ENCODE measurements at places on chromosomes 7 and 10. TPM values are rescaled to one million over a fixed set of nuclear protein-coding genes. Genes with fewer than 3 reads are reported as not detected.

DNA sequence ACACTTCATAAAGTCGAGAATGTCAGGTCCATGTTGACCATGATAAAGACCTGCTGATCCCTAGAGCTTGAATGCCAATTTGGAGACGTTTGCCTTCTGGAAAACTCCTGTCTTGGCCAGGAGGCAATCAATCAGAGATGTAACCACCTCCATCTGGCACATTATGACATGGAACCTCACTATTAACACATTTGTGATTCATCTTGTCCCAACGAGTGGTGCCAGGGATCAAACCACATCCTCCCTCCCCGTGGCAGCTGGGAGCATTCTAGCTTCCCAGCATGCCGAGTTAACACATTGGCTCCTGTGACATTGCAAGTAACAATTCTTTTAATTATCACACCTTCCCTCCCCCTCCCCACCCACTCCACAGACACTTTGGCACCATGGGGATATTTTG lies 84.0 kb upstream of the PPP1R17 start:
- DNase-seq, result no peak

GRCh38 chr7:33485747-33486493 lies 356.6 kb downstream of the BBS9 start:
- DNase-seq, result no peak

DNA sequence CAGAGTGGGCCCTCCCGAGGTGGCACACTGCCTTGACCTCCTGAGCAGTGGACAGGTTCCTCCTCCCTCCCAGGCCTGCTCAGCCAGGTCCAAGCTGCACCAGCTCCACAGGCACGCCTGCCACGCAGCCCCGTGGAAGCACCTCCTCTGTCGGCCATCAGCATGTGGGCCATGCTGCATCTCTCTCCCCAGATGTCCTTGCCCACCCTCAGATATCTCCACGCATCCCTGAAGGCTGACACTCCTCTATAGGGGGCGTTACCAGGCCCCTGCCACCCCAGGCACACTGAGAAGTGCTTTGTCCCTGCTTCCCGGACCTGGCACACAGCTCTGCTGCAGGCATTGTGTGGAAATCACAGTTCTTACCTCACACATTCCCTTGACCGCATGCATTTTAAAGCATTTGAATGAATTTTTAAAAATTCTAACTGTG lies 598.5 kb downstream of the SDK1 start:
- no peak for DNase-seq

DNA sequence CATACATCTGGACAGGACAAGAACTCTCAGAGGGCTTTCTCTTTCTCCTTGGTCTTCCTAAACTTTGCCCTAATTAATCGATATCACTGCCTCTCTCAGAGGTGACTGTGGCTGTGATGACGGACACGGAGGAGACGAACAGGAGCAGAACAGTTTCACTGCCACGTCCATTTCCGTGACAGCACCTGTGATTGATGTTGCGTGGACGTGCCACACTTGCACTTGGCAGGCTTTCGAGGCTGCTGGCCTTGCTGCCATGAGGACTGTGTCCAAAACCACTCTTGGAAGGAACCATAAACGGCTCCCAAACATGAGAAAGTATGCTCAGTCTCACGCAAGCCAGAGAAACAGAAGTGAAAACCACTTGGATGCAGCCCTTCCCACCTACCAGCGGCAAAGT lies 308.1 kb downstream of the DNAJB6 start:
- DNase-seq, result no peak

GRCh38 chr7:2015251-2015871 lies 217.4 kb downstream of the MAD1L1 start:
- DNase-seq, result no peak

DNA sequence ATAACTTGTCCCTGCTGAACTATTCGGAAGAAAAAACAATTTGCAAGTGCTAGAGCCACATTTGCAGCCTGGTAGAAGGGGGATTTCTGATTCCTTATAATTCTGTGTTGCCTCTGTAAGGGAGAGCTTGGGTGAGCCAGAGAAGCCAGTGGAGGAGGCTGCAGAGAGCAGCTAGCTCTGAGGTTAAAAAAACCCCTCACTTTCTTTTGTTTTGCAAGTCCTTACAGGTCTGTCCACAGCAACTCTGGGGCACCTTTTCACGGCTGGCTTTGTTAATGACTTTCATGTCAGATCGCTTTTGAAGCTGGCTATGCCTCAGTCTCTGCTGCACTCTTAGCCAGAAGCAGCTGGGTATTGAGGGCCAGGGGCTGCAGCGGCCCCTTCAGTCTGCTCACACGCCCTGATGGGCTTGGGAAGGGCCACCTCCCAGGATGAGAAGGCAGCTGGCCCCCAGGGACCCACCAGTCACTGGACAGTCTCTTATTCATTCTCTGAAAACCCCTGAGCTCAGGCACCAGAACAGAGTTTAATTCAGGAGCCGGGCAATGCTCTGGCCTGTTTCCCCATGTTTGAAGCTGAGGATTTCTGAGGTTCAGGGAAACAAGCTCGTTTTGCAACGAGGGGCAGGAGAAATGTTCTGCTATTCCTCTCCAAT lies 30.9 kb downstream of the TRIM8 start:
- no peak for DNase-seq

DNA sequence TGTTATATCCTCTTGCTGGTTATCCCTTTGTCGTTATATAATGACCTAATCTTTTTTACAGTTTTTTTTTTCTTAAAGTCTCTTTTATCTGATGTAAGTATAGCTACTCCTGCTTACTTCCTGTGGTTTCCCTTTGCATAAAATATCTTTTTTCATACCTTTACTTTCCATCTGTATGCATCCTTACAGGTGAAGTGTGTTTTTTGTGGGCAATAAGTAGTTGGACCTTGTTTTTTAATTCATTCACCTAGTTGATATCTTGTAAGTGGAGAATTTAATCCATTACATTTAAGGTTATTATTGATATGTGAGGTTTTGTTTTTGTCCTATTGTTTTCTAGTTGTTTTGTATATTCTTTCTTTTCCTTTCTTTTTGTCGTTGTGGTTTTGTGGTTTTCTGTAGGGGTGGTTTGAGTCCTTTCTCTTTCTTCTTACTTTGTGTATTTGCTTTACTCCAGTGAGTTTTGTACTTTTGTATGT lies 168.6 kb downstream of the MLLT10 start:
- DNase-seq, result no peak

DNA sequence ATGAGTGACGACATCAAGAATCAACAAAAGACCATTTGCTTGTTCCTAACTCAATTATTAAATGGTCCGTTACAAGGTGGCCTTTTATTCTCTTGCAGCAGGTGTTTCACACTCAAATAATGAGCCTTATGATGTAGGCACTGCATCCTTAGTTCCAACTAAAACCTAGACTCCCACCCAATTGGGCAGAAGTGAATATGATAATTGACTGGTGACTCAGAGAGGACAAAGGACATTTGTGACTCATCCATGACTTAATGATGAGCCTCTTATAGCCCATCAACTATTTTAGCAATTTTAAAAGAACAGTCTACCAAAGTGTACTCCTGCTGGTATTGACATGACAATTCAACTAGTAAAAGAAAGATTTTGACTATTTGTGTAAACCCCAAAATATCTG lies 1027.8 kb upstream of the PHF14 start:
- DNase-seq, result no peak

GRCh38 chr10:93065675-93066543 lies 5.3 kb downstream of the CYP26C1 start:
- DNase-seq, result no peak

- DNase-seq, result no peak
These were observed 29.3 kb downstream of the PIK3AP1 start for GRCh38 chr10:96690755-96691730.

- DNase-seq, result no peak
These were observed 7.0 kb downstream of the NAPEPLD start for GRCh38 chr7:103141753-103142404.

GRCh38 chr7:111126987-111127386 lies 36.1 kb downstream of the LRRN3 start:
- no peak for DNase-seq

GRCh38 chr10:71651428-71651827 lies 68.2 kb downstream of the C10orf105 start:
- no peak for DNase-seq

DNA sequence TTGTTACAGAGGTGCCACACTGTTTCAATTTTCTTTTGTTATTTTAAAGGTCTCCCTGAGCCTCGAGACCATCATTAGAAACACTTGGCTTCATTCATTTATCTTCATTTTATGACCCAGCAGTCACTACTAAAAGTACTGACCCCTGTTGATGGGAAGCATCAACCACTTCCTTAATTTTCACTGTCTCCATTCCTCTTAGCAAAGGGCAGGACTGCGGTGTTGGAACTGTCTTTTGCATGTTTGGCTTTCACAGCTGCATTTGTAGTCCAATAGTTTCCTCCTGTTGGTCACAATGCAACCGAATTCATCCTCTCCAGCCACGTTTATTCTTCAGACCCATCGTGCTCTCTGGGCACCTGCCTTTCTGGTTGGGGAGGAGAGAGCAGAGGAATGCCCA lies 46.7 kb upstream of the PDZD8 start:
- DNase-seq, result no peak

DNA sequence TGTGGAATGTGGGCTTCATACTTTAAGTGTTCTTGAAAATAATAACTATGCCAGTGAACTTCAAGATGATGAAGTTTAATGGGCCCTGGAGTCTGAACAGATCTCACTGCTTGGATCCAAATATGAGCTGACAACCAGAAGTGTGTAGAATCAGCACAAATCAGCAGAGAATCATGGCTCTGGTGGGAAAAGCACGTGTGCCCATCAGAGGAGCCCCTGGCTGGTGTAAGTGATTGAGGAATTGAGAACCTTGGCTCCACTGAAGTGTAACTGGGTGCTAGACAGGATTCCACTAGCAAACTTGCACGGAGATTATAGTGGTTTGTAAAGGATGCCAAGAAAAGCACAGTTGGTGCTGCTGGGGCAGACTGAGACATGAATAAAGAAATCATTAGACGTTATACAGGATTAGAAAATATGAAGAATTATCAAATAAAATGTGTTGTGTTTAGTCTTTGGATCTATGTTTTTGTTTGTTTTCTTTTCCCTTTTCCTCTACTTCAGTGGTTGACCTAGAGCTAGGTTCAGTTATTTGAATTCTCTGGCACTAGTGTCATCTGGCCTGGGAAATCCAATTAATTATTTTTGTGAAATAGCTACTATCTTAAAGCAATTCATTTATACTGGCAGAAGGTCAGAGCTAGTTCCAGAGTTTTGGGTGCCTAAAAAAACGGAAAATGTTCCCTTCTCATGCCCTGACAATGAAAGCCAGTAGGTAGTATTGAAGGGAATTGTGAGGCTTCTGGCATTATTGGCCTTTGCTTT lies 175.7 kb upstream of the MEOX2 start:
- DNase-seq, result no peak

GRCh38 chr10:86692664-86693063 lies 24.4 kb downstream of the LDB3 start:
- no peak for DNase-seq

- no peak for DNase-seq
These were observed 86.8 kb downstream of the MPLKIP start for GRCh38 chr7:40047661-40048060.

DNA sequence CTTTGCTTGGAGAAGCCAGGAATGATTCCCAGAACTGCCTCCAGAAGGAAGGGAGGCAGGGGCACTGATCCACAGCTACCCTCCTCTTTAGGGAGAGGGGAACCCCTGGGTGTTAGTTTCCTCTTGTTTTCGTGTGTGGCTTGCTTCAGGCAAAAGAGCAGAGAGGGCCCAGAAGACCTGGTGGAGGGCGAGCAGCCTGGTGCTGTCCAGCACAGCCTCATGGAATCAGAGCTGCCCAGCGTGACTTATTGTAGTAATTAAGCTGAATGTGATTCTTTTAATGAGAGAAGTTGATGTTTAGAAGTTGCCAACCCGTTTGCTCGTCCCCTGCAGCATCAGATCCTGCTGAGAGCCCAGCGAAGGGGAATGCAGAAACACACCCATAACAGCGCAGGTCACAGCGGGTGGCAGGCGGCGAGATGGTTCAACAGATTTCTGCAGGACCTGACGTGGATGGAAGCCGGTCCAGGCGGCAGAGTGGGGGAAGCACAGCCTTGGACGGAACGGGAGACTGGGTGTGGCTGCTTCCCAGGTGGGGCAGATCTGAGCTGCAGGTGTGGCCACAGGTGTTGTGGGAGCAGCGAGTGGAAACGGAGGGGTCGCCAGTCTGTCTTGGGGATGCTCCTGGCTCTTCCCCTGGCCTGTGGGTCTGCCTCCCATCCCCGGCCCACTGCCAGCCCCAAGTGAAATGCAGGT lies 53.7 kb upstream of the SHH start:
- no peak for DNase-seq

GRCh38 chr7:82050792-82051191 lies 280.9 kb upstream of the HGF start:
- no peak for DNase-seq

- peak; percentile 70 for DNase-seq
These were observed at the start of gene ZNF316 for GRCh38 chr7:6636741-6637543. Gene ZNF316, plus strand, starts transcription at chr7:6637318. Its CDS starts 5,092 bp downstream, at chr7:6642410.

DNA sequence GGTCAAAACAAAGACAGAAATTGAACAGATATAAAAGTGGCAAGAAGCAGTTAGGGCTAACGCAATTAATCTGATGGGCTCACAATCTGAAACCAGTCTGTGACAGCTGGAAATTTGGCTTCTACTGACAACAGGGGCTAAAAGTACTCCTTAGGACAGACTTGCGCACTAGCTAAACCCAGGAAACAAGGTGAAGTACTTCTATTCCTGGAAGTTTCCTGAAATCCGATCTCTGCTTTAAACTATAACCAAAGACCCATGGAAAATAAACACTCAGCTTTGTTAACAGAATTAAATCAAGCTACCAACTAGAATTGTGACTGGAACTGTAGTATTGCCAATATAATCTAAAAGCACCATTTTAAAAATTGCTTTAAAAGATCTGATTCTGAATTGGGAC lies 520.2 kb upstream of the ZWINT start:
- DNase-seq, result no peak

- no peak for DNase-seq
These were observed 244.3 kb upstream of the PHYHIPL start for GRCh38 chr10:58932126-58932525.

- DNase-seq, result no peak
These were observed 1087.0 kb upstream of the LRRTM3 start for GRCh38 chr10:65838811-65839210.

DNA sequence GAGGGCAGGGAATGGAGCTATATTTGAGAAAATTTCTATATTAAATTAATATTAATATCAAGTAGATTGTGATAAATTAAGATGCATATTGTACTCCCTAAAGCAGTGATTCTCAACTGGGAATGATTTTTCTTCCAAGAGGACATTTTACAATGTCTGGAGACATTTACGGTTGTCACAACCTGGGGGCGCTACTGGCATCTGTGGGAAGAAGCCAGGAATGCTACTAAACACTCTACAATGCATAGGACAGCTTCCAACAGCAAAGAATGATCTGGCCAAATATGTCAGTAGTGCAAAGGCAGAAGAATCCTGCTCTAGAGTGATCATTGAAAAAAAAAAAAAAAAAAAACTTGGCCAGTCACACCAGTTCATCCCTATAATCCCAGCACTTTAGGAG lies 100.0 kb downstream of the LSM5 start:
- no peak for DNase-seq

The PSMA2 gene
- total RNA-seq, result 198 TPM

The SPDYE1 gene
- total RNA-seq, result not detected

The LAMB4 gene
- total RNA-seq, result not detected

The MYH16 gene
- total RNA-seq, result 0.11 TPM

The CLCN1 gene
- 0.12 TPM for total RNA-seq

The FZD1 gene
- 0.52 TPM for total RNA-seq

The C7orf57 gene
- not detected for total RNA-seq

The C7orf33 gene
- not detected for total RNA-seq

The TWIST1 gene
- not detected for total RNA-seq

The LDB3 gene
- 0.05 TPM for total RNA-seq

The POM121L12 gene
- not detected for total RNA-seq

The MOGAT3 gene
- total RNA-seq, result not detected

The LIPA gene
- 19.4 TPM for total RNA-seq
